ENCODE measurements at places on chromosomes 11 and 22.

GRCh38 chr22:18997925-18998315, 61.8 kb upstream of the PRODH start:
- no peak for DNase-seq

DNA sequence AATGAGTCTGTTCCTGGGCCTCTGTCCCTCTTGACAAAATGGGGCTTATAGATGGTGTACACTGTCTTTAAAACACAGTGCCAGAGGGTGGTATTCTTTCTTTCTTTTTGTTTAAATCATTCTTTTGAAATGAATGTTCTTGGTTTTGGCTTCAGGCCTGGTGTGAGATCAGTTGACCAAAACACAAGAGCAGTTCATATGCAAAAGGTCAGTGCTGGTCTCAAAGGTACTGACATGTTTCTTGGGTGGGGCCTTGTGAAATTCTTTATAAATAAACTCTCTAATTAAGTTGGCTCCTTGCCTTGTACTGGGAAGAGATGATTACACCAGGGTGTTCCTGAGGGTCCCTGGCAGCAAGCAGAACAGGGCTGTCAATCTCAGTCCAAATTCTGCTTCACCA, 110.0 kb downstream of the FBXO7 start:
- DNase-seq, result no peak

- no peak for DNase-seq
Observed at GRCh38 chr22:31945443-31945855, 1.1 kb downstream of the YWHAH start.

- DNase-seq, result no peak
Observed at GRCh38 chr11:131422496-131422895, 52.1 kb downstream of the NTM start.

- no peak for DNase-seq
Observed at GRCh38 chr11:75326439-75326810, 25.0 kb downstream of the ARRB1 start.

DNA sequence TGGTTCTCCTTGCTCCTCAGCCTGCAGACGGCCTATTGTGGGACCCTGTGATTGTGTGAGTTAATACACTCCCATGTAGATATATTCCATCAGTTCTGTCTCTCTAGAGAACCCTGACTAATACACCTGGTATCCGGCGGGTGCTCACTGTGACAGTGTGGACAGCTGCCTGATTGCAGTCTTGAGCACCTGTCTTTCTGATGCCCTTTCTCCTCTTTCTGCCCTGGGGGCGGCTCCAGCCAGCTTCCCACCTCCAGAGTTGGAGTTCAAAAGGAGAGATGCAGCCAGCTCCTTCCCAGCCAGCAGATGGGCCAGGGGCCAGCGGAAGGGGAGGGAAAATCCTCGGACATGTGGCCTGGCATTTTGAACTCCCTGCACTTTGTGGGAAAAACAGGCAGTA, 15.0 kb downstream of the SMIM38 start:
- DNase-seq, result no peak

DNA sequence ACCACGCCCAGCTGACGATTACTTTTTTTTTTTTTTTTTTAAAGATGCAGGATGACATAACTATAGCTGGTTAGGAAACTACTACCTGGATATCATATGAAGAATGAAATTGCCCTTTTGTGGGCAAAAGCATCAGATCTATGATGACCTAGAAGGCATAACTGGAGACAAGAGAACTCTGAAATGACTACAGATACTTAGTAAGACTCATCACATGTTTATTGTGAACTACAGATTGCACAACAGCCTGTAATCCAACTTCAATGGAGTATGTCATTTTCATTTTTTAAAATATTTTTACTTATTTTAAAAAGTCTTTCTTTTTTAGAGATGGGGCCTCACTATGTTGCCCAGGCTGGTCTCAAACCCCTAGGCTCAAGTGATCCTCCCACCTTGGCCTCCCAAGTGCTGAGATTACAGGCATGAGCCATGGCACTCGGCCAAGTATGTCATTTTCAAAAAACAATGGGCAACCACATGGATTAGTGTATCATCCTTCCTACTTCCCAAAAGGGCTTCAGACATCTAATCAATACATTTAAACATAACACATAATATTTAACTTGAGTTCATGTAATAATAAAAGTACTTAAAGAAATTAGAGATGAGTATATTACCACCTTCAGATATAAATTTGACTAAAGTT, 3.3 kb downstream of the MTMR2 start:
- no peak for DNase-seq

DNA sequence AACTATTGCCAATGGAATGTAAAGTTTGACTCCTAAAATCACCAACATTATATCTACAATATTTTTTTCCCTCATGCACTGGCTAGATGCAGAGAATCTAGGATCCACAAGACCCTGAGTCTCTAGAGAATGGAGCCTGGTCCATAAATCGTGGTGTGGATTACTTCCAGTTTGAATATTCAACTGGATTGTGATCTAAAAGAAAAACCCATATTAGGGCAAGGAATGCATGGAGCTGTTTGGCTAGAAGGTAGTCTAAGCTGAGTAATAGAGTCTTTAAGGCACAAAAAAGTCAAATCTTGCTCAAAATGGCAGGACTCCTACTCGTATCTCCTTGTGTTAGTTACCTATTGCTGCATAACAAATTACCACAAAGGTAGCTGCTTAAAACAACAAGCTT, 9.4 kb upstream of the MS4A5 start:
- DNase-seq, result no peak

DNA sequence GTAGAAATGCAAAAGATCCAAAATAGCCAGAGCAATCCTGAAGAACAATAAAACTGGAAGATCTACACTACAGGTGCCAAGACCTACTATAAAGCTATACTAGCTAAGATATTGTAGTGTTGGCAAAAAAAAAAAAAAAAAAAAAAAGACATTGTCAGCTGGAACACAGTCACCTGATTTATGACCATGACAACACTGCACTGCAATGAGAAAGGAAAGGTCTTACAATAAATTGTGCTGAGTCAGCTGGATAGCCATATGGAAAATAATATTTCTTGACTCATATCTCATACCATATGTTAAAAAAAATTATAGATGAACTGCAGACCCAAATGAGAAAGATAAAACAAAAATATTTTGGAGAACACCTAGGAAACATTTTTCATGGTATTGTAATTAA, 3.1 kb upstream of the PANX3 start:
- no peak for DNase-seq

GRCh38 chr11:113840932-113841664, 34.3 kb downstream of the USP28 start:
- DNase-seq, result no peak

GRCh38 chr11:78991681-78992080, 417.0 kb upstream of the NARS2 start:
- no peak for DNase-seq

GRCh38 chr11:74311352-74311926, at the start of gene P4HA3:
TSS of gene P4HA3 (minus strand) at chr11:74311640. CDS start at chr11:74311611, 29 bp downstream.
- no peak for DNase-seq

DNA sequence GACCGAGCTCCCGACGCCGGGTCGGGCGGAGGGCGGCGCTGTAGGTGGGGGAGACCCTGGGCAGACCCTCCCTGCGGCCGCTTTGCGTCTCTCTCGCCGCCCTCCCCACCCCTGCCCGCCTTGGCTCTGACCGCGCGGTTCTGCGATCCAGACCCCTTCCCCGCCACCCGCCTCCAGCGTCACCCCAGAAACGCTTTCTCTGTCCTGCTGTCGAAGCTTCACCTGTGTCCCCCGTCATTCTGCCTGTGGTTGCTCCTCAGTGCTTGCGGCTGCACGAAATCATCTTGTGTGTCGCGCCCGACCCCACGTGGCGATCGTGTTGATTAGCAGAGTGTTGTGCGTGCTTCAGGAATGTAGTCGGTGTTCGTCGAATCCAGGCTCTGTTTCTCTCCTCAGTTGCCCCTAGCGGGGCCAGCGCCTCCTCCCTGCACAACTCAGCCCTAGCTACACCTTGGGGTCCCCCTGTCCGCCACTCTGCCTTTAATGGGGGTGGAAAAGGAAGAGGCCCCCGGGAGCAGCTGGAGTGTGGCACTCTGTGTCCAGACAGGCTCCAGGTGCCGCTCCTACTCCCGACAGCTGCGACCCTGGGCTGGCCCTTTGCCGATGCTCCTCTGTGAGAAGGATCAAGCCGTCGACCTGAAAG, 851 bp downstream of the PTDSS2 start:
- peak; percentile 20 for DNase-seq
